ENCODE measurements at places on chromosomes 5 and 9. TPM values are rescaled to one million over a fixed set of nuclear protein-coding genes. Genes with fewer than 3 reads are reported as not detected.

Gene RNF208
- 29.7 TPM for total RNA-seq

Gene DMRT2
- 0.12 TPM for total RNA-seq

- no peak for DNase-seq
These were observed 486.2 kb downstream of the DMAC1 start for GRCh38 chr9:7313389-7313788.

Gene SLC45A2
- total RNA-seq = not detected

Gene NME5
- 2.1 TPM for total RNA-seq

DNA sequence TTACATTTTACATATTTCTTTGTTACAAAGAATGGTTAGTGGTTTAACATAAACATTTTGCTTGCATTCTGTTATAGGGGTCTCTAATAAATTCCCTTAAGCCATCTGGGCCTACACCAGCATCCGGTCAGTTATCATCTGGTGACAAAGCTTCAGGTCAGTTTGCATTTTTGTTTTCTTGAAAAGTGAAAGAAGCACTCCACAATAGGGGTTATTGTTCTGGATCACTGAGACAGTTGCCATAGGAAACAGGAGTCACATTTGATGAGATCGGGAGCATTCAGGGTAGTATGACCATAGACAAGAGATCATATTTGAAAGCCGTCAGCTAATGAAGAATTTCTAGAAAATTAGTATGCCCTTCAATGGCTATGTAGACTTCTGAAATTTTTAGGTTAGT lies 63.6 kb downstream of the NUP214 start:
- DNase-seq = no peak

GRCh38 chr9:3268223-3268622 lies 257.6 kb downstream of the RFX3 start:
- DNase-seq = no peak

Gene CNTRL
- 4.2 TPM for total RNA-seq

Gene PDE6A
- 0.05 TPM for total RNA-seq

DNA sequence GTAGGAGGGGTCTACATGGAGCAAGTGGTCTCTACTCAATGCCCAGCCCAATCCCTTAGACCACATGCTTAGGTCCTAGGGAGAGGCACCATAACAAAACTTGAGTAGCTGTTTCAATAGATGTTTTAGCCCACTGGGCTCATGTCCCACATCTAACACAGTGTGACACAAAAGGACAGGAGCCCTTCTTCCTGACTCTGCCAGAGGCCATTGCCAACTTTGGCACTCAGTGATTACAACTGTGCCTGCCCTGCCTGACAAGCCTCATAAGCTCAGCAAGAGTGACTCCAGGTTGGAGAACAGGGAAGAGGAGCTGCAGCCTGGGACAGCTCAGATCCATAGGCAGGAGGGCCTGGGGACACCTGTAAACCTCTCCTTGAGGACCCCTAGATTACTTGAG lies 230.8 kb downstream of the ENC1 start:
- DNase-seq = no peak

Gene CKMT2
- 2,067 TPM for total RNA-seq

All from left ventricle myocardium superior (tissue), 1 donor.